Fibroblast of skin of left biceps (primary cell): ENCODE measurements at places on chromosomes 7 and 10.

GRCh38 chr7:87878208-87878735 lies 2.0 kb downstream of the DBF4 start:
- DNase-seq, result no peak

- no peak for DNase-seq
Measured at GRCh38 chr10:102963756-102964025, 45.6 kb downstream of the CNNM2 start.

GRCh38 chr10:71289421-71290130 lies 29.5 kb upstream of the SLC29A3 start:
- DNase-seq, result no peak

DNA sequence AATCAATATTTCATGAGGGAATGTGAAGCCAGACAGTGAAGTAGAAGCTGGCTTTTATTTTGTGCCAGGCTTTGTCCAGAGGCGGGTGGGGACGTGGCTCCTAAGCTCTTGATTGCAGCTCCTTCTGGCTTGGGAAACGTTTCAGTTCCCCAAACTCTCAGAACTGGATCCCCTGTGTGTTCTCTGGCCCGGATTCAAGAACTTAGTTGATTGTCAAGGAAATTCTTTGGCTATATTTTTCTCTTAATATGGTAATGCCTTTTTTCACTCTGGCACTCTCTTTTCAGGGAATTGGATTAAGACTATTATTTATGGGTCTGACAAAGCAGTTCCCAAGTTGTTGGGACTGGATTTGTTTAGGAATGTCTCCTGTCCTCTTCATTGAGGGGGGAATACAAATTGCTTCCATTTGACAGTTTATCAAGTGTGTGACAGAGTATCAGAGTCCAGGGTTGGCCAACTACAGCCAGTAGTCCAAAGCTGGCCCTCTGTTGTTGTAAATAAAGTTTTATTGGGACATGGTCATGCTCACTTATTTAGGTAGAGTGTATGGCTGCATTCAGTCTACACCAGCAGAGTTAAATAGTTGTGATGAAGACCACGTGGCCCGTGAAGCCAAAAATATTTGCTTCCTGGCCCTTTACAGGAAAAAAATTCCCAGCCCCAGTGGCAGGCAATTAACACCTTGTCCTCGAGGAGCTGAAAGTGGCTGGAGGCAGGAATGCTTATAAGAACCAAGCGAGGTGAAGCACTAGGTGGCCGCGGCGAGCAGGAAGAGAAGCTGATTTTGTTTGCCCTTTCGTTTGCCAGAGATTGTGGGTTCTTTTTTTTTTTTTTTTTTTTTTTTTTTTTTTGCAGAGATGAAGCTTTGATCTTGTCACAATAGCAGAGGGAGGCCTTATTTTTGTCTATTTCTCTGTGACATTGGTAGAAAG lies 34.3 kb downstream of the HTRA1 start:
- DNase-seq, result peak; percentile 65

DNA sequence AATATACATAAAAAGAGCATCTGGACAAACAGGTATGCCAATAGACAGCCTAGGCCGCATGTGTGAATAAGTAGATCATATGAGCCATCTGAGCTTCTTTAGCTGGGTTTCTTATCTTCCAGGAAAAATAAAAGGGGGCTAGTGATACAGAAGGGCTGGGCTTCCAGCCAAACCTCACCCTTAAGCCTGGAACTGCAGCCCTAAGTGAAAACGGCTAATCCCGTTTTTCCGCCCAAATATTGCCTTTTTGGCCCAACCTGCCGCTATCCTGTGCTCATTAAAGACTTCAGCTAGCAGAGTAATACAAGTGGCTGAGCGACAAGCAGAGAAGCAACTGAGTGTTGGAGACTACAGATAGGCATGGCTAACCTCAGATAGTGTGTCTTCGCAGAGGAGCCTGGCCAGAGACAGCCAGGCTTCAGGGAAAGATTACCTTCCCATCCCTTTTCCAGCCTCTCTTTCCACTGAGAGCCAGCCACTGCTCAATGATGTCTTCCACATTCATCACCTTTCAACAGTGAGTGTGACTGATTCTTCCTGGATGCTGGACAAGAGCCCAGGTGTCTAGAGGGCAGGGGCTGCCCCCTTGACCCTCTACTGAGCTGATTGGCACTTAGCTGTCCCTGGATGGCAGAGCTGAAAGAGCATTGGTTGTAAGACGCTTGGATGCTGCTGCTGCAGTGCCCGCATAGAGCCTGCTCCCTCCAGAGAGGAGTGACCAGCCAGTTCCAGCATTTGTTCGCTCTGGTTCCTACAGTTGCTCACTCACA lies 108.9 kb downstream of the ITGB8 start:
- DNase-seq, result no peak

GRCh38 chr10:62726142-62726541 lies 78.4 kb upstream of the ADO start:
- DNase-seq, result no peak

DNA sequence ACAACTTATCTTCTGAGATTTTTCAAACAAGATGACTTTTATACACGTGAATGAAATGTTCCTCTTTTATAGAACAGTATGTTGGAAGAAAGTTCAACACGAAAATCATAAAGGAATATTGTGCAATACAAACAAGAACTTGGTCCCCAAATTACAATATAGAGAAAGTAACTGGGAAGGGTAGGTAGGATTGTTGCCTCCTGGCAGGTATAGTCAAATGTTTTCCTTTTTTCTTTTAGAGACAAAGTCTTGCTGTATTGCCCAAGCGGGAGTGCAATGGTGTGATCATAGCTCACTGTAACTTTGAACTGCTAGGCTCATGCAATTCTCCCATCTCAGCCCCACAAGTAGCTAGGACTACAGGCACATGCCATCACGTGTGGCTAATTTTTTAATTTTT lies 582.6 kb downstream of the PARD3 start:
- no peak for DNase-seq

GRCh38 chr7:128167042-128167701 lies 73.9 kb upstream of the LEP start:
- peak; percentile 18 for DNase-seq

DNA sequence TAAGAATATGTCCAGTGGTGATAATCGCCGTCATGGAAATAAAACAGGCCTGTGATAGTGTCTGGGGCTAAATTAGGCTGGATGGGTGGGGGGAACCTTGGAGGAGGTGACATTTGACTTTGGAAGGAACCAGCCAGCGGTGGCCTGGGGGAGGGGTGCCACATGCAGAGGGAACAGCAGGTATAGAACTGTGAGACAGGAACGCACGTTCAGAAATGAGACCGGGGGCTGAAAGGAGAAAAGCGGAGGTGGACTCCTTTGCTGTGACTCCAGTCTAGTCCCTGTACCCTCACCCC lies 2.6 kb upstream of the CYP26A1 start:
- no peak for DNase-seq

DNA sequence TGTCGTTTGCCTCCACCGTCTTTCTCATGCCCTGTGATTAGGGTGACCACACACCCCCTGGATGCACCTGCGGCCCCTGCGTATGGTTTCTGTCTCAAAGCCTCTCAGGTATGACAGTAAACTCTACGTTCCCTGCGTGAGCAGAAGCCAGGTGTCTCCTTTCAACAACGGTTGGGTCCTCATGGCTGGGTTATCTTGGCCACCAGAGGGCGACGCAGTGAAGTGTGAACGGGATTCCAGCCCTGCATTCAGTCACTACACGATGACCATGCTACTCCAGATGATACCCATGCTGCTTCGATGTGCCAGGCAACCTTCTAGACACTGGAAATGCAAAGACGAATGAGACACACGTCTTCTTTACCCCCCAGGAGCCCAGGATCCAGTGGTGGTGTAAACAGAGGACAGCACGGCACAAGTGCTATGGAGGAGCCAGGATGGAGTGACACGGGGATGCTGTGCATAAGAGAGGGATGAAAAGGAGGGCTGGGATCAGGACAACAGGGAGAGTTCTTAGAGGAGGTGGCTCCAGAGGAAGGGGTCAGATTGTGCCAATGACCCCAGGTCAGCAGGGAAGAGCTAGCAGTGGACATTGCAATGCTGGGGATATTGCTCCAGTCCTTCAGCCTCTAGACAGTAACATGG lies 228.1 kb upstream of the PFKP start:
- no peak for DNase-seq

- no peak for DNase-seq
Measured at GRCh38 chr10:61869041-61869675, 32.3 kb upstream of the ARID5B start.

DNA sequence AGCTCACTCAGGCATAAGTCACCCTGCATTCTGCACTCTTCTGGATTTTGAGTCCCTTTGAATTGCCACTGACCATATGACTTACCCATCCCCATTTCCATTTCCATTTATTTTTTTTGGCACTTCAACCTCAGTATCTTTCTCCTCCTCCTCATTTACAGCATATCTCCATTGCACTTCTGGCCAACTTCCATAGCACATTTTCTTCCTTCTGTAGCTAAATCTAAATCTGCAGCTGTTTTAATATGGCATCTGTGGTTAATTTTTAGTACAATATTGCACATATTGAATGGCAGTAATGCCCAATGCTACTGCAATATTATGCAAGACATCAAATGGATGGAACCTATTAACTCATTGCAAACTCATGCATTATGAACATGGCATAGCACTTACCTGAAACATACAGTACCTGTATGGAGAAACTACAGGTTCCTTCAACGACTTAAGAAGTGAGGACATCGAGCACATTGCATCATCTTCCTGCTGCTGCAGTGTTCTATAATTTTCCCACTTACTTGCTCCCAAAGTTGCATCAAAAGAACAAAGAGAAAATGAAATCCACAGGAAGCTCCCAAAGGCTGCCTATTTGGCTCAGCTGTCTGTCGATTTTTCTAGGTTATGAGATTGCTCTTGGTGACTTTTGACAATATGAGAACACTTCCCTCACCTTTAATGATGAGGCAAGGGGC lies 55.7 kb downstream of the LRRTM3 start:
- no peak for DNase-seq

DNA sequence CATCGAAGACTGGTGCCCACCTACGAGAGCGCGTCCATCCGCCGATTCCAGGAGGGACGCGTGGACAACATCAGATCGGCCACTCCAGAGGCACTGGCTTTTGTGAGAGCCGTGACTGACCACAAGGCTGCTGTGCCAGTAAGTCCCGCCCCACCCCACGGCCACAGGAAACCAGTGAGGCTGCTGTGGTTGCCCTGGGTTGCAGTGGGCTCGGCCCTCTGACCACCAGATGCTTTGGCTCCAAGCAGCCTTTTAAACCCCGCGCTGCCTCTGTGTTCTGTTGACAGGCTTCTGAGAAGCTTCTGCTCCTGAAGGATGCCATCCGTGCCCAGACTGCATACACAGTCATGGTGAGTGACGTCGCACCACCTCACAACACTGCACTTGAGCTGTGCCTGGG lies 24.4 kb upstream of the C10orf53 start:
- no peak for DNase-seq

DNA sequence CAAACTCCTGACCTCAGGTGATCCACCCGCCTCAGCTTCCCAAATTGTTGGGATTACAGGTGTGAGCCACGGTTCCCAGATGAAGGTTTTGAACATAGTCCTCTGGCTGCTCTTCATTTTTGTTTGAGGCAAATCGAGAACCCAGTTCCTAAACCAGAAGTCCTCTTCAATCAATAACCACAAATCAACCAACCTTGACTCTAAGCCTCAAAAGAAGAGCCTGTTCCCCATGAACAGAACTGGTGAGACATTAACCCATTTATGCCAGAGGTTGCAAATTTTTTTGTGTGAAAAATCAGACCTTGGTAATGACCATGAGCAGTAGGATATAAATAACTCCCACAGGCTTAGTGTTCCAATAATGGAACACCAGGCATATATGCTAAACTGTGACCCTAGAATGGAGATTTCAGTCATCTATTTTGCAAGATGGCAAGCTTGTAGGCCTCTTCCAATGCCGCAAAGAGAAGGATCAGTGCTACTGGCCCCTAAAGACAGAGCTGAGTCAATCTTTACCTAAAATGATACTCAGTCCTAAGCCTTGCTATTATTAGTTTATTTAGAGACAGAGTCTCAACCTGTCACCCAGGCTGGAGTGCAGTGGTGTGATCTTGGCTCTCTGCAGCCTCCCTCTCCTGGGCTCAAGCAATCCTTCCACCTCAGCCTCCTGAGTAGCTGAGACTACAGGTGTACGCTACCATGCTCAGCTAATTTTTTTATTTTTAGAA lies 15.9 kb downstream of the KPNA7 start:
- DNase-seq, result no peak

DNA sequence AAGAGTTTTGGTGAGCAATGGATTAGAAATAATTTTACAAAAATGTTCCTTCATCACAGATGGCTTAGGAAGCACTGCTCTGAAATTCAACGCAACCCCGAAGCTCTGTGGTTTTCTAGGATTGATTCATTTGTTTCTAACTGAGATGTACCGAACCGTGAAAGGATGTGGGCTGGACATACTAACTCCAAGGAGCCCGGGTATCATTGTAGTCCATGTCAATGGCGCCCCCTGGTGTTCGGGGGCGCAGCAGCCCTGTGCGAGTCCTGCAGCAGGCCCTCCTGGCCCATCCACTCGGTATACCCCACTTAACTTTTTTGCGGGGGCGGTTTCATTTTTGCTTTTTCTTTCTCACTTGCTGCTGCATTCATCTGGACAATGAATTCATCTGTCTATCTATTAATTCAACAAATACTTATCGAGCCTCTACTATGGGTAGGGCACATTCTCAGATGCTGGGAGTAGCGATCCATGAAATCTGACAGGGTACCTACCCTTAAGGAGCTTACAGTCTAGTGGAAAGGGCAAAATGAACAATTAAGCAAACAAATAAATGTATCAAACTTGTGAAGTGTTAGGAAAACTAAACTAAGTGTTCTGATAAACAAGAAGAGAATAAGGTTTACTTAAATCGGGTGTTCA lies 25.2 kb upstream of the ITPRID1 start:
- DNase-seq, result peak; percentile 5

- no peak for DNase-seq
Measured at GRCh38 chr7:124480036-124480820, 285.4 kb downstream of the GPR37 start.

DNA sequence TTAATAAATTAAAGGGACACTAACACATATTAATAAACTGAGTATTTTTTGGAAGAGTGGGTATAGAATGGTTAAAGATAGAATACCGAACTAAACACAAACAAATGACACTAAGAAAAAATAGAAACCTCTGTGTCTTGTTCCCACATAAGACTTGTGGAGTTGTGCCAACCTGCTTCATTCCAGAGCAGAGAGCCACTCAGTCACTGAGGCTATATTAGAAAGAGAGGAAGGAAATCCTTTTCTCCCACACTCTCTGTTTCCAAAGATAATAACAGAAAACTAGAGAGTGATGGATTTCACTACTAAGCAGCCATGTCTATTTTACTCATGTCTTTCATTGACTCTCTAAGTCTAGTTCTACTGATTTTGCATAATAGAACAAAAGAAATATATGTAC lies 26.0 kb downstream of the CTNNA3 start:
- no peak for DNase-seq

GRCh38 chr10:8075282-8076260 lies 21.1 kb downstream of the GATA3 start:
- DNase-seq, result no peak

DNA sequence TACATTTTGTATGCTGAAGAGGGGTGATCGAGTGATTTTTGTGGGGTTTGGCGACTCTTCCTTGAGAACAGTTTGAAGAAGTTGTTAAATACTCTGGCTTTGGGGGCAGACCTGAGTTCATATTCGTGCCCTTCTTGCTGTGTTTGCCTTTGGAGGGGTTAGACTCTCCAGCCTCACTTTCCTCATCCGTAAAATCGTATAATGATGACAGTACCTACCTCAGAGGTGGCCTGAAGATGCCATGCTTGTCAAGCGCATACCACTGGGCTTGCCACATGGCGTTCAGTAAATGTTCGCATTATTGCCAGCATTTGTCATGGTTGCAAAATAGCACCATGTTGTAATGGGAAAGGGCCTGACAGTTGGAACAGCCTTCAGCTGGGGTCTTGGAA lies 1.3 kb downstream of the STK17A start:
- DNase-seq, result no peak

- DNase-seq, result no peak
Measured at GRCh38 chr10:48509974-48510692, 94.7 kb downstream of the ARHGAP22 start.
